ENCODE measurements at places on chromosomes 16 and 17. TPM values are rescaled to one million over a fixed set of nuclear protein-coding genes. Genes with fewer than 3 reads are reported as not detected.

Gene SMTNL2
- not detected for total RNA-seq

Gene EFNB3
- total RNA-seq = 7.7 TPM

DNA sequence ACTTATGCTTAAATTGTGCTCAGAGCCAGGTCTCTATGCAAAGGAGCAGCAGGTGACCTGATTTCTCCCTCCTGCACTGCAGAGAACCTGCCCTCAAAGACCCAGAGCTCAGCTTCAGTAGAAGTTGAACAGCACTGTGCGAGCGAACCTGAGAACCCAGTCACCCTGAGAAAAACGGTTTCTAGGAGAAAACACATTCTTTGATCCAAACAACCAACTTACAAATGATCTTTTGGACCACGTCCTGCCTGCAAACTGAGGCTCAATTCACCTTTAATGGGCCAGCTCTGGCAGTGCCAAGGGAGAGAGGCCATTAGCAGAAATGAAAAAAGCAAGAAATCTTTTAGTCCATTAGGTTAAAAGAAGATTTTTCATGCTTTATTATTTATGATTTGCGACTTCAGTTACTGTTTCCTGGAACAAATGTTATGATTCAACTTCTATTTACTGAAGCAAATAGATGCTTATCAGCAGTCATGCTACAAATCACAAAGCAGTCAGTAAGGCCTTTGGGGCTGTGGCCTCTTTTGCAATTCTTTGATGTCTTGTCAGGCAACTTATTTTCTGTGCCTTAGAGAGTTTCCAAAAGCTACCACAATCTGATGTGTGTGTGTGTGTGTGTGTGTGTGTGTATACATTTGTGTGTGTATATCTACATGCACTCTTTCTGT, 65.7 kb upstream of the LRRC37A3 start:
- no peak for DNase-seq

- no peak for DNase-seq
Measured at GRCh38 chr17:74220946-74221818, 7.8 kb downstream of the TTYH2 start.

Gene SERPINF2
- 2.0 TPM for total RNA-seq

Gene ACTG1
- 7,335 TPM for total RNA-seq

- no peak for DNase-seq
Measured at GRCh38 chr17:42230225-42230624, 35.9 kb upstream of the GHDC start.

Gene PRM1
- not detected for total RNA-seq

DNA sequence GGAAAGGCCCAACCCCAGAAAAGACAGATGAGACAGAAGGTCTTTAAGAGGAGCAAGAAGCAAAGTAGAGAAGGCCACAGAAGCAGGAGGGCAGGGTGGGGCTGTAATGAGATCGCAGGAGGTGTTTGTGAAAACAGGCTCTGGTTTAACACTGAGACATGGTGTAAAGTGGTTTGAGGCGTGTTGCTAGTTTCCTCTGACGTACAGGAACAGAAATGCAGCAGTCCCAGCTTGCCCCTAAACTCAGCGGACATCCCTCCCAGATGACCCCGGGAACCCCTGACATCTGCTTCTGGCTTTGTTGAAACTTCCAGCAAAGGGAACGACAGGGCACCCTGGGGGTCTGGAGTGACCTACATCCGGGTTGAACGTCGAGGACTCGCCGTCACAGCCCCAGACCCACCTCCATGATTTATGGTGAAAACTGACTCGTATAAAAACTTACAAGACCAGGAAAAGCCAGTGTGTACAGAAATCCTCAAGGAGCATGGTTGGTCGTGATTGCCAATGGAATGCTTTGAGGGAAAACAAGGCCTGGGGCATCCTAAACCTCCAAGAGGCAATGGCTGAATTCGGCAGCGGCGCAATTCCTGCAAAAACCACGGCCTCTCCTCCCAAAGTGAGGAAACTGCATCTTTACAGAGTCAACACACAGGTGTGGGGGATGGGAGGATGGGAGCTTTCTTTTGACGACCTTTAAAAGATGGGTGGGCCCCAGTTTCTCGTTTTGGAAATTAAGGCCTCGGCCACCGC, 25.8 kb downstream of the LITAF start:
- DNase-seq = no peak

- DNase-seq = no peak
Measured at GRCh38 chr16:66924527-66925321, 611 bp downstream of the RRAD start.

DNA sequence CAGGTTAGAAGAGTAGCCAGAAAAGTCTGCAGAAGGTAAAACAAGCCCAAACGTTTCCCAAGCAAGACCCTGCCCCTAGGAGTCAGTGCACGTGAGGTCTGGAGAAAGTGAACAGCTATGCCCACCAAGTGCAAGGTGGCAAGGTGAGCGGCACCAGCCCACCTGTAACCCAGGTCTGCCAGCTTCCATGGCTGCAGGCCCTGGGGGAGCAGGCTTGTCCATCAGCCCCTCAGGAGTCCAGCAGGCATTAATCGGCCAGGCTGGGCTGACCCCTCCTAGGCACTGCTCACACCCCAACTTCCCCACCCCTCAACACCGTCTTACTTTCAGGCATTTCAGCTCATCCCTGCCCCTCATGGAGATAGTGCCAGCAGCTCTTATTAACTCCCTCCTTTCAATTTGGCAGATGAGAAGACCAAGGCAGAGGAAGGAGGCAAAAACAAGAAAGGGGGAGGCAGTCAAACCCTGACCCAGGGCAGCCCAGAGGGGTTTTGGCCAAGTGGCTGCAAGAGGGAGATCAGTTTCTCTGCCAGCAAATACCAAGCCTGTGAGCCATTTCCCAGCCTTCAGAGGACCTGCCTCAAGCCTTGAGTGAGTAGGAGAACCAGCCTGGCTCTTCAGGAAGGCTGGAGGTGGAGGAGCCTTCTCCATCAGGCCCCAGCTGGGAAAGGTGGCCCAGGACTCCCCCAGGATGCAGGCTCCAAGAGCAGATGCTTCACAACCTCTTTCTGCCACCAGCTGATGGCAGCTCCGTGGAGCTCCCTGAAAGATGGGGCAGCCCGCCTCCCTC, 14.7 kb downstream of the BEAN1 start:
- DNase-seq = peak; percentile 13

GRCh38 chr17:61595418-61596186, 4.6 kb upstream of the NACA2 start:
- DNase-seq = no peak

Gene TLCD2
- total RNA-seq = 0.37 TPM

- DNase-seq = no peak
Measured at GRCh38 chr17:80362428-80363119, 52.4 kb upstream of the ENDOV start.

Gene SLC5A11
- 0.06 TPM for total RNA-seq

GRCh38 chr17:64596439-64596838, 65.7 kb downstream of the SMURF2 start:
- no peak for DNase-seq

Gene SOX8
- total RNA-seq = not detected

DNA sequence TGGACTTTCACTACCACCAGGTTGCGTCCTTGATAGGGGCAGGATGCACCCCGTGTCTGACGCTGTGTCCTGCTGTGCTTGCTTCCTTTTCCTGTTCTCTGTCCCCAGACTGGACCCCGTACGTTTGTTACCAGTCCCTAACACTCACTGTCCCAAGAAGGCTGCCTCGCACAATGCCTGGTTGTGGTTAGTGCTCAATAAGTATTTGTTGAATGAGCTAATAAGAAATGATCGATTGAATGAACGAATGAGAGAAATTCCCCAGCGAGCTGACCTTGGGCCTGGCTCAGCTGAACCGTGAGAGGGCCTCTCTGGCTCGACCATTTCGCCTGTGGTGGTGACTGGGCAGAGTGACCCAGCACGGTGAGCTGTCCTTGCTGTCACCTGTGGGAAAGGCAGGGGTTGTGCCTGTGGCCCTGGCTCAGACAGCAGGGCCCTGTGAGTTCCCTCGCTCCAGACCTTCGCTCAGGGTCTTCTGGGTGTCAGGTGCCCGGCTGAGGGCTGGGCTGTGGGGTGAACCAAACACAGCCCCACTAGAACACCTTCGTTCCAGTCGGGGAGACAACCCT, 20.9 kb downstream of the CMIP start:
- DNase-seq = no peak

Gene KAT2A
- total RNA-seq = 28.0 TPM

DNA sequence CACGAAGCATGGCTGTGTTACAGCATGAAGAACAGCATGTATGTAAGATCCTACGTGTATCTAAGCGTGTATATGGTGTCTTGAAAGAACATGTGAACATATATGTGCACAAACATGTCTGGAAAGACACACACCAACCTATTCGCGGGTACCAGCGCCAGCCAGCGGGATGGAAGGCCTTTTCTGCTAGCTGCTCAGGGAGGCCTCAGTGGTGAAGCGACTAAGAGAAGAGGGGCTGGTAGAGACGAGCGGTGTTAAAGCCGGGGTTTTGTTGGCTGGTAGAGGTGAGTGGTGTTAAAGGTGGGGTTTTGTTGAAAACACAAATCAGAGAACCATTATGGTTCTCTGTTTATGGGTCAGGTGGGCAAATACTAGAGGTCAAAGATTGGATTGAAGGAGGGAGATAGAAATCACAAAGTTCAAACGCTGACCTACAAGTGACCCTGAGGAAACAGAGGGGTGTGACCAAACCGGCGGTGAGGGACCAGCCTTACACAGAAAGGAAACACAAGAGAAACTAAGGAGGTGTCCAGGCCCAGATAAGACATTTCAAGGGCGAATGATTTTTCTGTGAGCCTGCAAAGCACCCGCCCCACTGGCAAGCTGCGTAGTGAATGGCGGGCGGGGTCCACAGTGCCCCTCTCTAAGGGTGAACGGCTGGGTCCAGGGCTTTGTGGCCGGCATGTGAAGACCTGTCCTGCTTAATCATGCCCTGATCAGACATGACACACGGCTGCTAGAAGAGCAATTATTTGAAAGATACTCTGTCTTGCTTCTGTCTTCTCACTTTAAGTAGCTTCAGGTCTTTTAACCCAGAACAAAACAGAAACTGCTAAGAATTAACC, 8.1 kb downstream of the ZCCHC14 start:
- no peak for DNase-seq

DNA sequence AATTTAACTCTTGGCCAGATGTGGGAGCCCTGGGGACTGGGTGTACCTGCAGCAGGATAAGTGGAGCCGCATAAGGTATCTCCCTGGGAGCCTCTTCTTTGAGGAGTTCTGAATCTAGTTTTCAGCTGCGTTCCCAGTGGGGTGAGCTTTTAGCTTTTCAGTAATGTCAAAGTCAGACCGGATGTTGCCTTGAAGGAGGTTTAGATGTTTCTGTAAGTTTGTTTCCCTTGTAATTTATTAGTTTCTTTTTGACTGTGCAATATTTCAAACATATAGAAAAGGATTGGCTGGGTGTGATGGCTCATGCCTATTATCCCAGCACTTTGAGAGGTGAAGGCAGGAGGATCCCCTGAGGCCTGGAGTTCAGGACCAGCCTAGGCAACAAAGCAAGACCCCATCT, 98.6 kb upstream of the EEF2KMT start:
- no peak for DNase-seq

DNA sequence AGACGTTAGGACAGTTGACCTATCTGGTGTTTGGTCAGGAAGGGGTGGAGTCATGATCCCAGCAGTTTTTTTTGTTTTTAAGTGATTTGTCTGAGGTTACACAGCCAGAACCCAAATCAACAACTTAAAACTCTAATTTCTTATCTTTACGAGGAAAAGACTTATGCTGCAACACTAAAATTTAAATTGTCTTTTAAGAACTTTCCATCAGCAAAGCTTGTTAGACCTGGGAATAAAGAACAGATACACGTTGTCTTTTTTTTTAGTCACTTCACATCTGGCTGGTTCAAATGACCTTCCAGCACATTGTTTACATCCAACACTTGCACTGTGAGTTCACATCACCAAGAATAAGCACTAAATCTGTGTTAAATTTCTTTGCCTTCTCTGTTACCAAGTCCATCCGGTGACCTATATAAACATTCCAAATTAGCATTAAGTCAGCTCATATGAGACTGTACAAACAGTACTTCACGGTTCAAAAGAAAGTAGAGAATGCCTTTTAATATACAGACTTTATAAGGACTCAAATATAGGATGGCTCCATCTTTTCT, 115.0 kb downstream of the HS3ST2 start:
- no peak for DNase-seq

GRCh38 chr16:20883554-20884239, 16.5 kb downstream of the DCUN1D3 start:
- no peak for DNase-seq

Gene ZNF205
- 15.3 TPM for total RNA-seq

DNA sequence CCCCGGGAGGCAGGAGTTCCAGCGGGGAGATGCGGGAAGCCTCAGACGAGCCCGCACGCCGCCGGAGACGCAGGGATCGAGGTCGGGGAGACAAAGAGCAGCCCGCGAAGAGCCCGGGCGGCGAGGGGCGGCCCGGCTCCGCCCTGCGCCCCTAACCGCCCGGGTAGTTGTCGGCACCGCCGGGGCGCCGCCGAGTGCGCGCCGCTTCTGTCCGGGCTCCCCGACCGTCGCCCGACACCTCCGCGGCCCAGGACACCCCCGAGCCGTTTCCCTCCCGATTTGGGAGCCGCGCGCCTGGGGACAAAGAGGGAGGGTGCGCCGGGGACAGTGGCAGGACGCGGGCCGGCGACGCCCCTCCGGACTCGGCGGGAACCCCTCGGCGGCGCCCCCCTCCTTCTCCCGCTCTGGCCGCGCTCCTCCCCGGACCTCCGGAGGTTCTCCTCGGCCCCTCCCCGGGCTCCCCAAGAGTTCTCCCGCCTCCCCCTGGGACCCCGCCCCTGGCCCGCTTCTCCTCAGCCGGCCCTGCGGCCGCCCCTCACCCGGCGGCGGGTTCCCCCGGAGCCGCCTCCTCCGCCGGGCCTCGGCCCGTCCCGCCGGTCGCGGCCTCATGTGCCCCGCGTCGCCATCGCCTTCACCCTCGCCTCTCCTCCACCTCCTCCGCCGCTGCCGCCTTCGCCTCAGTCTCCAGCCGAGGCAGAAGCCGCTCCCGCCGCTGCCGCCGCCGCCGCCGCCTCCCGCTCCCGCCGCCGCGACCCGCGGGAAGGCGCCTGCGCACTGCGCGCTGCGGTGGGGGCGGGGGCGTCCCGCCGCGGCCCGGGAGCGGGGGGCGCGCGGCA, at the start of gene GJC1:
Gene GJC1 (minus strand): TSS at position 765 of the 836 bp plus-strand sequence. CDS start 24,470 bp downstream, outside the sequence.
- peak; percentile 46 for DNase-seq

GRCh38 chr16:68396481-68396880, 51.8 kb downstream of the SMPD3 start:
- DNase-seq = no peak

DNA sequence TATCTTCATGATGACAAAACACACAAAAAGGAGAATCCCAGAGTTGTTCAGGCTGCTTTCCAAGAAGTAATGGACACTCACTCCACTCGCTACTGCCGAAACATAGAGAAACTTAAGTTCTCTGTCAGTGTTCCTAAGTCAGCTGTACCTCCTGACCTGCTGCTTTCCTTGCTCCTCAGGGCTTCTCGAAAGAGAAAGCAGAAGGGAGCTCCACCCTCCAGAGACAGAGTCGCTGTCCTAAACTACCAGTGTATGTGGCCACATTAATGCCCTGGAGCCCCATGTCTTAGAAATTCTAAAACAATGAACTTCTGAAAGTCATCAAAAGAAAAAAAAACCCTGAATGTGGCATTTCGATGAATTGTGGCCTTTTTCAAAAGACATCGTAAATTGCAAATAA, 390.8 kb upstream of the MON1B start:
- no peak for DNase-seq

- DNase-seq = no peak
Measured at GRCh38 chr17:61510991-61511390, 58.8 kb downstream of the TBX4 start.

- DNase-seq = no peak
Measured at GRCh38 chr17:74243013-74243755, 29.8 kb downstream of the TTYH2 start.
